ENCODE measurements at places on chromosomes 12 and 14. TPM values are rescaled to one million over a fixed set of nuclear protein-coding genes. Genes with fewer than 3 reads are reported as not detected.

DNA sequence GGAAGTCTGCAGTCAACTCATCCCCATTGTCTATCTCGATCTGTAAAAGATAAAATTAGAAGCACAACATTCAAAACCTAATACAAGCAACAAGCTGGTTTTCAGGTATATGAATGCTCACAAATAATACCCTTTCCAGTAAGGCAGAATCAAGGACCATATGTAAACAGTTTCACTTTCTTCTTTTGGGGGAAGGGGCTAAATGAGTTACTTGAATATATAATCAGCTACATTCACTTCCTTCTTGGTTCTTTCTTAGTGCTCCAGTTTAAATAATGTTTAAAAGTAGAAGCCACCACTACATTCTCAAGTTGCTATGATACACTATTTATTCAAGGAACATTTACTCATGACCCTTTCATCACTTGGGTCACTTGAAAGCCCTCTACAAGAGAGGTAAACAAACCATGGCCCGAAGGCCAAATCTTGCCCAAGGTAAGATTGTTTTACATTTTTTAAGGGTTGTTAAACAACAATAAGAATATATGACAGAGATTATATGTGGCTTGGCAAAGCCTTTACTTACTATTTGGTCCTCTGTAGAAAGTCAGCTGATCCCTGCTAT lies 10.3 kb downstream of the TWF1 start:
- H3K27me3 ChIP-seq = no peaks in the 10 kb centered on the region
- no peak for DNase-seq
- no peaks in the 10 kb centered on the region for H3K4me1 ChIP-seq

DNA sequence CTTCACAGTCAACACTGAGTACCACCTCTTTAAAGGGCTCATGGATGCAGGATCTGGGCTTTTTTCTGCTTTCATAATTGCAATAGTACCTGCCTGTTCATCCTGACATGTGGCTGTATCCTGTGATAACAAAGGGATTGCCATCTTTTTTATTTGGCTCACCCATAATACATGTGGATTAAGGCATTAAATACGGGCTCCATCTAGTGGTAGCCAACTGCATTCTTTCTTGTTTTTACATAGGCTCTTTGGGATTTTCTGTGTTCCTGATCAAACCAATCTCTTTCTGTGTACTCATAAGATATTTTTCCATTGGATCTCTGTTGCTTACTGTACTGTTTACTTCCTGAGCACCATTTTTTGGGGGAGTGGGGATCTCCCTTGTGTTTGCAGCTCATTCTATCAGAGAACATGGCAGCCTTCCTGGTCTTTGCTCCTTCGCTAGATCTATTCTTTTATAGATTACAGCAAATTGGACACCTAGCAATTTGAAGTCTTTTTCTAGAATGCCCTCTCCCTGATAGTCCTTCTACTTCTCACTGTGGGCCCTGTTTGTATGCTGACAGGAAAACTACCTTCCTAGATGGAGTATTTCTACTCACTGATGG lies 723.4 kb upstream of the MDGA2 start:
- H3K27me3 ChIP-seq = no peaks in the 10 kb centered on the region
- no peaks in the 10 kb centered on the region for H3K36me3 ChIP-seq
- H3K4me1 ChIP-seq = 0 out of 2 replicates have a peak, but pooled peaks cover 18% of the 10 kb centered on the region
- H3K27ac ChIP-seq = no peak overlapping the region

DNA sequence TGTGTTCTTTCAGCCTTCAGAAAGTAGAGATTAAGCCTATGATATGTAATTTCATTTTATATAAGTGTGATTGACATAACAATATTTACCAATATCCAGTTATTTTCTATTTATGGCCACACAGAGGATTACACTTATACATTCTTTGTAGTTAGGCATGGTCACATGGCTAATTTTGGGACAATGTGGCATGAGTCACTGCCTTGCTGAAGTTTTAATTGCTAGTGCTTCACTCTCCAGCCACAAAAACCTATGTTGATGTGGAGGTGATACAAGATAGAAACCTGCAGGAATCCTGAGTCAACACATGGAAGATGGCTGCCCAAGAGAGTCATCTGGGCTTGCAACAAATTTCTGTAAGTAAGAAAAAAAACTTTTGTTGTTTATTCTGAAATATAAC lies 17.0 kb downstream of the CLEC14A start:
- no peak overlapping the region for H3K4me3 ChIP-seq
- H3K36me3 ChIP-seq = no peaks in the 10 kb centered on the region
- H3K27me3 ChIP-seq = peaks cover 73% of the 10 kb centered on the region
- no peaks in the 10 kb centered on the region for H3K4me1 ChIP-seq
- no peak overlapping the region for H3K27ac ChIP-seq

DNA sequence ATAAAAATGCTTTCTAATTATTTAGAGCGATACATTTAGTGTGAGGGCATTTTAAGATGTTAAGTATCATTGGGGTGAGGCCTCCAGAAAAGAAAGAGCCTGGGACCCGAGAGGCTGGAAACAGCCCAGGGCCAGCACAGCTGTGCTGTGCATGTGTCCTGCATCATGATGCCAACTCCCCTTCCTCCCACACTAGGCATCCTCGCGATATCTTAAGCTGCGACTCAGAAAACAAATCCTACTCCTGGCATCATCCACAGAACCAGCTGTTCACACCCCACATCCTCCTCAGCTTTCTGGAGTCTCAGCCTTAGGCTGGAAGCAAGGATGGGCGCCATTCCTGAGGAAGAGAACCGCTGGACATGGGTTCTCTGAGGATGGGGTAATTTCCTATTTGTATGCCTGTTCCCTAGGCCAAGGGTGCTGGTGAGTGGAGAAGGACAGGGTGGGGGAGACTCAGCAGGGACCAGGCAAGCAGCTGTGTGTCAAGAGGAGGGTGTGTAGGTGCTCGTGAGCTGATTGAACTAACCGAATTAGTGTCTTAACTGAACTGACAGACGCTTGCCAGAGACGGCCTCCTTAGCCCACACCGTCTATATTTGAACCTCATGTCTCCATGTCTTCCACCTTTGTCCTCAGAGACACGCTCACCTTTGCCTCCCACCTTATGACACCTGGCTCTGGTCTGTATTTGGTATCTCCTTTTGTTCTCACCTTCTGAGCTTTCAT lies 15.6 kb upstream of the MCRS1 start:
- no peak overlapping the region for H3K4me3 ChIP-seq
- no peak for DNase-seq
- no peaks in the 10 kb centered on the region for H3K4me1 ChIP-seq
- no peaks in the 10 kb centered on the region for H3K27me3 ChIP-seq
- no peaks in the 10 kb centered on the region for H3K36me3 ChIP-seq

- peaks cover 24% of the 10 kb centered on the region for H3K27me3 ChIP-seq
- peak; percentile 46 for DNase-seq
- H3K36me3 ChIP-seq = no peaks in the 10 kb centered on the region
- no peak overlapping the region for H3K27ac ChIP-seq
Observed at GRCh38 chr14:63853831-63854293, 1.1 kb downstream of the SYNE2 start.

DNA sequence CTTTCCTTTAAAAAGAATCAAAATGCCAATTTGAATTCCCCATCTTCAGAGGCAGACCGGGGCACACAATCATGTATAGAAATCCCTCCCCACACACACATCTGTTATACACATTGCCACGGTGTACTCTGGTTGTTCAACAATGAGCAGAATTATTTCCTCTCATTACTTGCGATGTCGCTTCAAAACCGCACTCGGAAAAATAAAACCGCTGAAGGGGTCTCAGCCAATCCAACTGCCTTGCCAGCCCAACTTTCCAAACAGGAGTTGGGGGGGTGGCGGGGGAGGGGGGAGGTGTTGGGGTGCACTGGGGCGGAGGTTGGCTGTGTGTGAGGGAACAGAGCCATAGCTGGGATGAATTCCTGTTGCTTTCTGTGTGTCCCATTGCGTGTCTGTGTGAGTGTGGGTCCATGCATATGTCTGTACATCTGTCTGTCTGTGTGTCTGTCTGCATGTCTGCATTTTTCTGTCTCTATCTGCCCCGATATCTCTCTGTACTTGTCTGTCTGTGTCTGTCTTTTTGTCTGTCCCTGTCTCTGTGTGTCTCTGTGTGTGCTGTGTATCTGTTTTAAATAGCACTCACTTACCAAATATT lies 163.6 kb upstream of the TBX3 start:
- no peaks in the 10 kb centered on the region for H3K36me3 ChIP-seq
- H3K27me3 ChIP-seq = no peaks in the 10 kb centered on the region
- H3K4me1 ChIP-seq = no peaks in the 10 kb centered on the region
- DNase-seq = no peak

ZDHHC22 gene
- total RNA-seq = 29.3 TPM

RNASE1 gene
- 0.56 TPM for total RNA-seq

LLPH gene
- total RNA-seq = 7.1 TPM

All from GM23338 (cell line).